ENCODE measurements at places on chromosomes 16 and 17.

GRCh38 chr16:12344577-12345343 lies 368.2 kb downstream of the SNX29 start:
- DNase-seq, result no peak

DNA sequence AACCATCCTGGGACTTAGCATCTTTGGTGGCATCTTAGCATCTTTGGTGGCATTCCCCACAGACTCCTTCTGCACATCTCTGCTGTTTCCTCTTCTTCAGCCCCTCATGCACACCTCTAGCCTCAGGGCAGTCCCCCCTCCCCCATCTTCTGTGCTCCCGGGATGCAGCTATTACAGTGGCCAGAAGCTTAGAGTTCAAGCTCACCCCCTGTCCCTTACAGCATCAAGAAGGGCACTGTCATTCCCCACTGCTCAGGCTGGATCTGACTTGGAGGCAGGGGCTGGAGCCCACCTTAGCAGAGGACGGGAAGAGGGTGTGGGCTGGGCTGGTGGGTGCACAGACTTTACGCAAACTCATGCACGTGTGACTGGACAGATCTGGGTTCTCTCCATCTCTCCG lies 650 bp downstream of the EPN3 start:
- no peak for DNase-seq

- no peak for DNase-seq
Observed at GRCh38 chr16:3075523-3075915, 10.1 kb downstream of the IL32 start.

DNA sequence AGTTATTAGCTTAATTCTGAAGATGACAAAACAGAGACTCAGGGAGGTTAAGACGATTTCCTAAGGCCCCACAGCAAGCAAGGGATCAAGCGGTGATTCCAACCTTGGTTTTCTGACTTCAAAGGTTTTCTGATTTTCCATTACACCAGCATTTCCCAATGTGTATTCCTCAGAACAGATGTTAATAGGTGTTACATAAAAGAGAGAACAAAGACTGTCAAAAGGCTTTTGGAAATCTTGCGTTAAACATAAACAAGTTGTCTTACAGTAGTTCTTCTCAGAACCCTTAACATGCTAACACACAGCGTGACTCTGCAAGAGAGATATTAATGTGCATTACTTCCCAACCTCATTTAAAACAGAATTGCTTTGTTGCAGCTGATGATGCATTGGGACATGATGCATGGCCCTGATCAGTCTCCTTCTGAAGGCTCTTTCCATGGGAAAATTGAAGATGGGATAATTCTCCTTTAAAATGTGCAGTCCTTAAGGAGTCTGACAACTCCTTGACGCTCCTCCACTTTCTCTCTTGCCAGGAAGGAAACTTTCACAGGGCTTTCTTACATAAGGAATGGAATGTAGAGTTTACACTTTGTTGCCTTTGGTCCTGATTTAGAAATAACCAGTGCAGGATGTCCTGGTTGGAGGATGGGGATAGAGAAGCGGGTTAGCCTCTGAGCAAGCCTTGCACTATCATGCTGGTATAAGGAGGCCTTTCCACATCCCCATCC lies 21.5 kb upstream of the MMD start:
- no peak for DNase-seq

DNA sequence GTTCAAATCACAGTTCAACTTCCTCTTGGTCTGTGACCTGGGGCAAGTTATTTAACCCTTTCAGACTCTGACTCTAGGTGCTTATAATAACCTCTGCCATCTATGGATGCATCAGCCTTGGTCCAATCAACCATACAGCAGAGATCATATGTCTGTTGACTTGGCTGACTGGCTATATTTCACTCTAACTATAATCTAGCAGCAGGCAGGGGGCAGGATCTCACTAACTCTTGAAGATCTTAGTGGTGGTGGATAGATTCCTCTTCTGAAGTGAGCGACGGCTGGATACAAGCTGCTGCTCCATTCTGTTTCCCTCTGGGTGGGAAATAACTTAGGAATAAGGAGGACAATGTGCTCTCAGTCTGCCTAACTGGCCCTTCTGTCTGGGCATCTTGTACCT lies 146.6 kb downstream of the SKAP1 start:
- no peak for DNase-seq

DNA sequence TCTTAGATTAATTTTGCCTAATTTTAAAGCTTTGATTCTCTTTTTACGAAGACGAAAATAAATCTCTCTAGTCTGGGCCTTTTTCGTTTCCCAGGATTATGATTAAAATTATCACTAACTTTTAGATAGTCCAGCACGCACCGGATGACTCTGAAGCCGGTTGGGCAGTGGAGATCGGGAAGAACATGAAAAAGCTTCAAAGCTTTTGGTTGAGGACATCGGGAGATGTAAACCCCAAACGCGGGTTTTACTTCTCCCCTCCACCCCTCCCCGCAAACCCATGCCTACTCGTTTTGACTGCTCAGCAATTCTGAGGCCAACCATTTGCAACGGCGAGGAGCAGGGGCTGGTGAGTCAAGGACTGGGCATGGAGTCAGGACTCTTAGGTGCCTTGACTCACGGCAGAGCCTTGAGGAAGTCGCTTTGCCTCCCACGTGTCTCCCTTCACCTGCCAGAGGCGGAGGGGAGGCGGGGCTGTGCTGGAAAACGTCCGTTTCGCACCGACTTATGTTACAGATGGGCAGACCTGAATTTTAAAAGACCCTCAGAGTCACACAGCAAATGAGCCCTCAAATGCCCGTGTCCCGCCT lies 989 bp upstream of the DUSP14 start:
- peak; percentile 38 for DNase-seq

- no peak for DNase-seq
Observed at GRCh38 chr17:35345445-35345925, 27.9 kb downstream of the SLFN11 start.

DNA sequence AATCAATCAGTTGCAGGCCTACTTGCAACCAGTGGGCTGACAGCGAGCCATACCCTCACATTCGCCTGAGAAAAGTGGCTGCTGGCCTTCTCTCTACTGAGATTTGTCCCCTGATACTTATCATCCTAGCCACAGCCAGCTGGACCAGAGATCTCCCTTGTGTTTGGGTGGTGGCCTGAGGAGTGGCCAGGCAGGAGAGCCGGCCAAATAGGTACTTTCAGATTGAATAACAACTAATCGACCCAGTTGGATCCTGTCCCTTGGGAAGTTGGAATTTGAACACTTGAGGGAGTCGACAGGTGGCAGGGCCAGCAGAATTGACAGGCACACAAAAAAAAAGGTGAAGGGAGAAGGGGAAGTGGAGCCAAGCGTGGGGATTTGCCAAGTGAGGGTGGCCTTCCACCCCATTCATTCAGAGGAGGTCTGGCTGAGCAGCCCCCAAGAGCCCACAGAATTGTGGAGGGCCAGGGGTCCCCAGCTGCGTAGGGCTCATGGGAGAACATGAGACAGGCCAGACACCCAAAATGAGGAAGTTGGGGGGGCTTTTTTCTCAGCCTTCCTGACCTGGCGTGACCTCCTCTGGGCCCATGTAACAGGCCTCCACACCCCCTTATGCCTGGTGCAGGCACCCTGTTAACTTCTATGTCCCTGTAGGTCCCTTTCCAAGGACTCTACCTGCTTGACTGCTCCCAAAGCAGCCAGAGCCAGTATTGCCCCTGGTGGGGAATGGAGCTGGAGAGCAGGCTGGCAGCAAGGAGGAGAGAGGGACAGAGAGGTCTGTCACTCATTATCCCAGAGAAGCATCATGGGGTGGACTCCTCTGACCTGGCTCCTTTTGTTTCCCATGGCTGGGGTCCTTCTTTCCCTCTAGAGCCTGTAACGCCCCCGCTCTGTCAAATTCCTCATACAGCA lies 2.9 kb upstream of the RANGRF start:
- no peak for DNase-seq

GRCh38 chr16:84018710-84019109 lies 23.9 kb downstream of the SLC38A8 start:
- no peak for DNase-seq

DNA sequence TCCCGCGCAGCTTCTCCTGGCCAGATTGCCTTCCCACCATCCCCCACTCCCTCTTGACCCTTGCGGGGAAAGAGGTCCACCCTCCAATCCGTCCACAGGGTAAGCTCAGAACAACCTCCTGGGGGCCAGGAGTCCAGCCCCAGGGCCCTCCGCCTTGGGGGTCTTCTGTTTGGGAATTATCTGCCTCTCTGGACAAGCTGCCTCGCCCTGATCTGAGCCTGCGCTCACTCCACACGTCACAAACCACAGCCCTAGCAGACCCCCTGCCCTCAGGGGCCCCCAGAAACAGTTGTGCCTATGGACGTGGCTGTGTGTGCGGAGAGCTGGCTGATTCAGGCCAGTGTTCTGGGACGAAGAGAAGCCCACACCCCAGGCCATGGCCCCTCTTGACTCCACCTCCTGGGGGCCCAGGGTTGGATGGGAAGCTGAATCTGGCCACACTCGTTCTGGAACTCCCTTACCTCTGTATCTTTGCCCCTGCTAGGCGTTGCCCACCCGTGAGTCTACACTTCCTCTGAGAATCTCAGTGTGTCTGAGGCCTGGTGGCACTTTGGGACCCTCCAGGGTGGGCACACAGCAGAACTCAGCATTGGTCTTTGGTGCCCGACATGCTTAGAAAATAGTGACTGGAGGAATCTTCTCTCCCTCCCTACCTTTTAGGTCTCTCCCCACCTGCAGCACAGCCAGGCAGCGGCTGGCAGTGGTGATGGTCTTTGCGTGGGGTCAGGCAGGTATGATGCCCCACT lies 119.9 kb upstream of the SMURF2 start:
- DNase-seq, result no peak

DNA sequence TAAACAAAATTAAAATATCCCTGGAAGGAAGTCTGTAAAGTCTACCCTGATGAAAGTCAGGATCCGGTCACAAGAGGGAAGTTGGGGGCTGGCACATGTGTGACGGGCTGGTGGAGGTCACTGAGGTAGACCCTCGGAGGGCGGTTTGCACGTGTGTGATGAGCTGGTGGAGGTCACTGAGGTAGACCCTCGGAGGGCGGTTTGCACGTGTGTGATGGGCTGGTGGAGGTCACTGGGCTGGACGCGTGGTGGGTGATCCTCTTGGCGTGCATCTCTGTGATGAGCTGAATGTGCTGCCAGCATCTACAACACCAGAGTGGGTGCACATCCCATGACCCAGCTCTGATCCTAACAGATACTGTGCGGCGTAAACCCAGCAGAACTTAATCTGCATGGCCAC lies 43.7 kb upstream of the METRNL start:
- no peak for DNase-seq

DNA sequence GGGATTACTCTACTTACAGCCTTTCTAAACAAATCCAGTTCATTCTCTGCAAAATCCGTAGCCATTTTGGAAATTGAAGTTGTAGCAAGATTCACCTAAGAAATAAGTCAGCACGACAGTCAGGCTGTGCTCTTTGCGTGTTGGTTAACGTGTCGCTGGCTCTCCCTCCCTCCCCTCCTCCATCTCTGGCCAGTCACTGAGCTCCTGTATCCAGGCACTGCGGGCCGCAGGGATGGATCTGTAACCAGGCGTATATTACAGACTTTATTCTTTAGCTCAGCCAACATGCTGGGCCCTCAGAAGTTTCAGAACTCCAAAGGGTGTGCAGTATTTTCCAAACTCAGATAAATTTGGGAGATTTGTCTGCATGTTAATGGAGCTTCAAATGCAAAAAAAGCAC lies 30.8 kb downstream of the KDM8 start:
- DNase-seq, result no peak

DNA sequence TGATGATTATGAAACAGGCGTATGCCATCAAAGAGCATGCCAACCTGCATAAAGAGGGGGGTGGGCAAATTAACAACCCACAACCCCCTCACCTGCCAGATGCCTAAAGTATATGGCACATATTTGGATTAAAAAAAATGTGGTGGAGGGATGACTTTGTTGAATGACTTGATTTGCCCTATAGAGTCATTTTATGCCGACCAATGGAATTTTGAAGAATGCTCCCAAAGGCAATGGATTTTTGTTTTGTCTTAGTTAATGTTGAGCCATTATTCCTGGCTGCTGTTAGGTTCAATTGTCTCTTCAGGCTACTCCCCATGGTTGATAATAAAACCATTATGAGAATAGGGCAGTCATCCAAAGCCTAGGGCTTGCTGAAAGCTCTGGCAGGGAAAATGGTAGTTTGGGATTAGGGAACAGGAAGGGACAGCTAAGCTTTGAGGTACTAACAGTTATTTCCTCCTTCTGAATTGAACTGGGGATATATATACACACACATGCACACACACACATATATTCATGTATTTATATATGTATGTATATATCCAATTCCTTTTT lies 5.8 kb upstream of the CHCT1 start:
- DNase-seq, result no peak

GRCh38 chr17:14856176-14856575 lies 408.9 kb downstream of the PMP22 start:
- no peak for DNase-seq

All from SK-N-DZ (cell line).